Activated CD4-positive, alpha-beta memory T cell treated with anti-CD3 and anti-CD28 coated beads, Interleukin-2, amount 10 ng/mL, durations not matched to agents 7 days and 5 days (primary cell): ENCODE measurements at places on chromosomes 1 and 21. TPM values are rescaled to one million over a fixed set of nuclear protein-coding genes. Genes with fewer than 3 reads are reported as not detected.

DNA sequence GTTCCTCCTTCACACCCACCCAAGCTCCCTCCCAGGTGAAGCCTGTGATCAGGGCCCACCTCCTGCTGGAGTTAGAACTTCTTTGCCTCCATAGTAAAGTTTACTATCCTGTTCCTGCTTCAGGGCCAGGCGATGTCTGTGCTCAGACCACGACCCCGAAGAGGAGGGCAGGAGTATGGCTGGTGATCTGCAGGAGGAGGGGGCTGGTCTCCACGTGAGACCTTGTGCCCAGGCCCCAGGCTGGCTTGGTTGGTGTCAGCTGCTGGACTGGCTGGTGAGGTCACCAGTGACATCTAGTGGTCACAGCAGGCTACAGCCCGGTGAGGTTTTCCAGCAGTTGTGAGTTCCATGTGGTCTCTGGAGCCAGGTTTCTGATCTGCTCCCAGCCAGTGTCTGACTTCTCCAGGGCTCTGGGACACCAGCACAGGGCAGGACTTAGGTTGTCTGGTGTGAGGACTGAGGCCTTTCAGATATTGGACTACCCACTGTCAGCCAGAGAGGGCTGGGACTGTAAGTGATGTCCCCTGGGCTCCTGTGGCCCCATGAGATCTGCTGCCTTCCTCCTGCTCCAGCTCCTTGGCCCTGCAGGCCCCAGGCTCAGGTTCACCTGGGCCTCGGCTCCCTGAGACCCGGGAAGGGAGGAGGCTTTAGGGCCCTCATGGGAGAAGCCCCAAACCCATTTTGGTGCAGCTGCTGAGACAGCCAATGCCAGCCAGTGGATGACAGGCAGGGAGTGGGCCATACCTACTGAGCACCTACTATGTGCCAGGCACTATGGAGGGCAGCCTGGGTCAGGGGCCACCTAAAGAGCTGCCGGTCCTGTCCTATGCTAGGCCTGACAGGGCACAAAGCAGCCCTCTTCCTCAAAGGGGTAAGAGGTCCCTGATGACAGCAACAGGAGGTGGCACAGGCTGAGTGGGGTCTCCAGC is 6.0 kb upstream of the UBL4B start:
- peak; percentile 65 for DNase-seq
- H3K4me3 ChIP-seq, result no peak overlapping the region
- no peaks in the 10 kb centered on the region for H3K36me3 ChIP-seq
- peaks cover 24% of the 10 kb centered on the region for H3K27me3 ChIP-seq
- no peaks in the 10 kb centered on the region for H3K4me1 ChIP-seq
- H3K27ac ChIP-seq, result no peak overlapping the region

GRCh38 chr1:110005971-110006370 is 21.4 kb downstream of the AHCYL1 start:
- DNase-seq, result no peak
- H3K27me3 ChIP-seq, result no peaks in the 10 kb centered on the region
- no peak overlapping the region for H3K27ac ChIP-seq
- H3K4me3 ChIP-seq, result no peak overlapping the region
- H3K4me1 ChIP-seq, result peaks cover 25% of the 10 kb centered on the region

The KRTAP21-2 gene
- not detected for total RNA-seq

- H3K4me3 ChIP-seq, result no peak overlapping the region
- H3K27me3 ChIP-seq, result peaks cover 11% of the 10 kb centered on the region
- no peak overlapping the region for H3K27ac ChIP-seq
- no peaks in the 10 kb centered on the region for H3K36me3 ChIP-seq
These were observed 5.9 kb upstream of the VCAM1 start for GRCh38 chr1:100713626-100714025.

The AADACL4 gene
- not detected for total RNA-seq

- H3K4me1 ChIP-seq, result peaks cover 13% of the 10 kb centered on the region
- H3K27me3 ChIP-seq, result peaks cover 21% of the 10 kb centered on the region
- H3K4me3 ChIP-seq, result no peak overlapping the region
- no peak overlapping the region for H3K27ac ChIP-seq
- no peak for DNase-seq
- H3K36me3 ChIP-seq, result no peaks in the 10 kb centered on the region
These were observed 43.0 kb downstream of the UBE2U start for GRCh38 chr1:64246294-64246917.

DNA sequence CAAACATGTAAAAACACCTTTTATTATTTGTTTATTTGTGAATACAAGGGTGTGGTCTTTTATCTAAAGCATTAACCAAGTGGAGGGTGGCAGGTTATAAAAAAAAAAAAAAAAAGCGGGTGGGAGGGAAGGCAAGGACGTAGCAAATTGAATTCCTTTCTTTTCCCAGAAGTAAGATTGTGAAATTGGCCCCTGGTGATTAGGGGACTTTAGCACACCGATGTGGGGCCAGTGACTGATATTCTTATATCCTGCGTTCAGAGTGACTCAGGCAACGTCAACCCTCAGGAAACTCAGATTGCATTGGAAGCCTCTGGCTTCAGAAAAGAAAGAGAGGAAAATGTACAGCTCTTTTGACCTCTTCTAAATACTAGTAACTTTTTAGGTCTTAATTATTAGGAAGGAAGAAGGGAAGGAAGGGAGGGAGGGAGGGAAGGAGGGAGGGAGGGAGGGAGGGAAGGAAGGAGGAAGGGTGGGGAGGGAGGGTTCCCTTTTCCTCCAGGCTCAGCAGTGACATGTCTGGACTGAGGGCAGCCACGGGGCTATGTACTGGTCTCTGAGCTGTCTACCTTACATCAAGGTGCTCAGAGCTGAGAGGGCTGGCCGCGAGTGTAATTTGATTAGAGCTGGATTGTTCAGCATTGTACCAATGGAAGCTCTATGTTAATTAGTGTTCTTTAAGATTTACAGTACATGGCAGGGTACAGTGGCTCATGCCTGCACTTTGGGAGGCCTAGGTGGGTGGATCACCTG is 30.2 kb downstream of the EVA1C start:
- no peaks in the 10 kb centered on the region for H3K4me1 ChIP-seq
- no peak for DNase-seq
- H3K27ac ChIP-seq, result no peak overlapping the region
- peaks cover 9% of the 10 kb centered on the region for H3K36me3 ChIP-seq

The LMO4 gene
- 52.8 TPM for total RNA-seq

- no peak overlapping the region for H3K4me3 ChIP-seq
- H3K36me3 ChIP-seq, result no peaks in the 10 kb centered on the region
- no peak for DNase-seq
These were observed 183.3 kb downstream of the AK5 start for GRCh38 chr1:77465139-77465538.

DNA sequence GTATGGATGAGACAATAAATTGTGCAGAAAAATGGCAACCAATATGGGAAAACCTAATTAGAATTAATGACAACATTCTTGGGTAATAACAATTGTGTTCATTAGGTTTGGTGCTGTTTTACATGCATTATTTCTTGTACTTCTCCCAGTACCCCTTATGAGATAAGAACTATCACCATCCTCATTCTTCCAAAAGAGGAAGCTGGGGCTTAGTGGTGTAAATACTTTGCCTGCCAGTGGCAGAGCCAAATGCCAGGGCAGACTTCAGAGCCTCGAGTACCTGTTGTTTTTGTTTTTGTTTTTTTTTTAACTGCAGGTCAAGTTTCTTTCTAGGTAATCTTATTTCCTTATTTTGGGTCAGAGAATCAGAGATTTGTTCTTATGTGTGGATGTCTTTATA is 206.4 kb downstream of the RHOU start:
- no peak for DNase-seq
- H3K27ac ChIP-seq, result no peak overlapping the region
- no peaks in the 10 kb centered on the region for H3K36me3 ChIP-seq
- peaks cover 9% of the 10 kb centered on the region for H3K27me3 ChIP-seq
- no peak overlapping the region for H3K4me3 ChIP-seq

- no peak overlapping the region for H3K4me3 ChIP-seq
- no peaks in the 10 kb centered on the region for H3K27me3 ChIP-seq
- H3K4me1 ChIP-seq, result no peaks in the 10 kb centered on the region
- H3K27ac ChIP-seq, result no peak overlapping the region
- H3K36me3 ChIP-seq, result no peaks in the 10 kb centered on the region
These were observed 614.3 kb downstream of the NCAM2 start for GRCh38 chr21:21612466-21612865.

GRCh38 chr1:154848983-154849382 is 21.1 kb downstream of the KCNN3 start:
- peaks cover 21% of the 10 kb centered on the region for H3K27me3 ChIP-seq
- H3K4me3 ChIP-seq, result no peak overlapping the region
- no peaks in the 10 kb centered on the region for H3K36me3 ChIP-seq
- no peak overlapping the region for H3K27ac ChIP-seq

DNA sequence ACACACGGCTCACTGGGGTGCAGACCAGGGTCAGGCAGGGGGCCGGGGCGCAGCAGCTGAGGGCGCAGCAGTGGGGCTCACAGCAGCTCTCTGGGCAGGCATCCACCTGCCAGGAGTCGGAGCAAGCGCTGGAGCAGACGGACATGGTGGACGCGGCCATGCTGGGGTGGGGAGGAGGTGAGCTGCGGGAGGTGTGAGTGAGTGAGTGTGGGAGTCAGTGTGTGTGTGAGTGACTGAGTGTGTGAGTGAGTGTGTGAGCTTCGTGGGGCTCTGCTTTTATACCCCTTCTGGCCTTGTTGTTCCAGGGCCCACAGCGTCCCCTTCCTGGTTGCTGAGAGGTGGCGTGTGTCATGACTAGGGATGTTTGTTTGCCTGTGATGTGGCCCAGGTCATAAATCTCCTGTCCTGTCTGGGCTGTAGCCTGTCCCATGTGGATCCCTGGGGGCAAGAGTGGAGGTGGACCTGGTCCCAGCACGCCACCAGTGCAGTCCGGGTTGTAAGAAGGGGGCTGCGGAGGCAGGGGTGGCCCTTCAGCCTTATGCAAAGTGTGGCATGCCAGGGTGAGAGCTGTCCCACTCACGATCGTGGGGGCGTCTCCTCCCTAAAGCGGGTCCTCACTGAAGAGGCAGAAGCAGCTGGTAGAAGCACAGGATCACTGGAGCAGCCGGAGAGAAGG is at the start of gene KRTAP10-1:
Gene KRTAP10-1, minus strand, starts transcription at position 205 of the 676 bp plus-strand sequence. Its CDS starts 45 bp downstream, at position 160.
- peaks cover 4% of the 10 kb centered on the region for H3K27me3 ChIP-seq
- H3K4me3 ChIP-seq, result no peak within 1 kb of the TSS
- no peaks in the 10 kb centered on the region for H3K36me3 ChIP-seq
- no peak for DNase-seq
- H3K27ac ChIP-seq, result no peak within 1 kb of the TSS

- no peak overlapping the region for H3K27ac ChIP-seq
- DNase-seq, result no peak
- peaks cover 3% of the 10 kb centered on the region for H3K27me3 ChIP-seq
These were observed 153.3 kb upstream of the VAMP3 start for GRCh38 chr1:7617826-7618225.

The OR6N1 gene
- total RNA-seq, result not detected

DNA sequence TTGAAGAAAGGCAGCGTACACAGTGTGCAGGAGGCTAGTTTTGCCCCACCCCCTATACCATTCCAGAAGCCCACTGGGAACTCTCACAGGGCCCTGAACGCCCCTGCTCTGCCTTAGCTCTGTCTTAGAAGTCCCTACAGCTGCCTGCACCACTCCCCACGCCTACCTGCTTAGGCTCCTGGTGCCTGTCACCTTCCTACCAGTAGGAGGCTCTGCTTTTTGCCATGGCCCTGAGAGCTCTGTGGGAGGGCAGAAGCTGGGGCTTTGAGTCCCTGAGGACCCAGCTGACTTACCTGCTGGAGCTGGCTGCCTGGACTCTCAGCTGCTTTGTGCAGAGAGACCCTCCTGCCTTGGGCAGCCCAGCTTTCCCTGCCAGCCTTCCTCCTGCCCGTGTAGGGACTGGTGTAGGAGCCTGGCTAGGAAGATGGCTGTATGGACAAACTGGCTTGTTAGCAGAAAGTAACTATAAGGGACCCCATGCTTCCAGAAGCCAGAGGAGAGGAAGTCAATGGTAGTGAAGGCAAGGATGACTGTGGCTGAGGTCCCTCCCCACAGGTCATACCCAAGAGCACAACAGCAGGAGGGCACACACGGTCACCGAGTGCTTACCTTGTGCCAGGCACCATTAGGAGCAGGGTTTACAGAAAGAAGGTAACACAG is 9.8 kb upstream of the CELSR2 start:
- peaks cover 11% of the 10 kb centered on the region for H3K4me1 ChIP-seq
- peaks cover 36% of the 10 kb centered on the region for H3K36me3 ChIP-seq
- no peak for DNase-seq
- H3K27me3 ChIP-seq, result peaks cover 14% of the 10 kb centered on the region
- no peak overlapping the region for H3K27ac ChIP-seq

GRCh38 chr1:200245473-200245872 is 164.4 kb downstream of the ZNF281 start:
- no peaks in the 10 kb centered on the region for H3K36me3 ChIP-seq
- no peak for DNase-seq
- H3K27ac ChIP-seq, result no peak overlapping the region
- H3K4me3 ChIP-seq, result no peak overlapping the region
- peaks cover 5% of the 10 kb centered on the region for H3K4me1 ChIP-seq

- H3K36me3 ChIP-seq, result no peaks in the 10 kb centered on the region
- H3K4me1 ChIP-seq, result no peaks in the 10 kb centered on the region
- DNase-seq, result no peak
- H3K4me3 ChIP-seq, result no peak overlapping the region
- H3K27me3 ChIP-seq, result no peaks in the 10 kb centered on the region
- H3K27ac ChIP-seq, result no peak overlapping the region
These were observed 287.5 kb downstream of the SMYD3 start for GRCh38 chr1:246219508-246220030.

GRCh38 chr1:159889202-159889601 is 10.8 kb downstream of the CFAP45 start:
- no peak for DNase-seq
- H3K4me3 ChIP-seq, result no peak overlapping the region
- no peaks in the 10 kb centered on the region for H3K36me3 ChIP-seq
- H3K27ac ChIP-seq, result peak overlapping the region; percentile 2
- H3K27me3 ChIP-seq, result peaks cover 5% of the 10 kb centered on the region

GRCh38 chr1:230957580-230957989 is 21.1 kb downstream of the TTC13 start:
- no peak for DNase-seq
- H3K36me3 ChIP-seq, result peaks cover 66% of the 10 kb centered on the region
- no peak overlapping the region for H3K4me3 ChIP-seq
- no peaks in the 10 kb centered on the region for H3K4me1 ChIP-seq
- no peak overlapping the region for H3K27ac ChIP-seq
- H3K27me3 ChIP-seq, result no peaks in the 10 kb centered on the region

DNA sequence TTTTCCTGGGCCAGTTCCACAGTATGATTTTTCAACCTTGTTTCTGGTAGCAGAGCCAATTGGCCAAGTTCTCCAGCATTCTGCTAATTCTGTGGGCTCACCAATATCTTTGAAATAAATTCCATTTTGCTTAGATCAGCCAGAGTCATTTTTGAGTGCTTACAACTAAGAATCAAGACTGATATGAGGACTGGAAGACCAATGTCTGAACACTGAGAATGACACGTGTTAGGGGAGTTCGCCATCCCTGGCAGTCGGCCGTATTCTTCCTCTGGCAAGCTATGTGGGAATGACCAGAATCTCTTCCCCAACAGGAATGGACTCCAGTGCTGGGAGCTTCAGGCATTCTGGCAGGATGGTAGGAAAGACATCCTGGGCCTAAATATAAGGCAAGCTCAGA is 4.9 kb upstream of the TENT5C start:
- H3K4me1 ChIP-seq, result peaks cover 8% of the 10 kb centered on the region
- H3K36me3 ChIP-seq, result no peaks in the 10 kb centered on the region
- H3K4me3 ChIP-seq, result no peak overlapping the region
- peaks cover 20% of the 10 kb centered on the region for H3K27me3 ChIP-seq
- DNase-seq, result no peak

The FCGR3B gene
- not detected for total RNA-seq

GRCh38 chr1:96721053-96721415 is 550 bp upstream of the PTBP2 start:
- DNase-seq, result no peak
- H3K27me3 ChIP-seq, result peaks cover 3% of the 10 kb centered on the region
- peak overlapping the region; percentile 68 for H3K27ac ChIP-seq
- peaks cover 23% of the 10 kb centered on the region for H3K4me1 ChIP-seq

The ATAD3C gene
- 1.4 TPM for total RNA-seq

- H3K36me3 ChIP-seq, result no peaks in the 10 kb centered on the region
- H3K4me1 ChIP-seq, result no peaks in the 10 kb centered on the region
These were observed 118.3 kb downstream of the NUF2 start for GRCh38 chr1:163440090-163440489.
